ENCODE measurements at places on chromosomes 4 and X. TPM values are rescaled to one million over a fixed set of nuclear protein-coding genes. Genes with fewer than 3 reads are reported as not detected.

DNA sequence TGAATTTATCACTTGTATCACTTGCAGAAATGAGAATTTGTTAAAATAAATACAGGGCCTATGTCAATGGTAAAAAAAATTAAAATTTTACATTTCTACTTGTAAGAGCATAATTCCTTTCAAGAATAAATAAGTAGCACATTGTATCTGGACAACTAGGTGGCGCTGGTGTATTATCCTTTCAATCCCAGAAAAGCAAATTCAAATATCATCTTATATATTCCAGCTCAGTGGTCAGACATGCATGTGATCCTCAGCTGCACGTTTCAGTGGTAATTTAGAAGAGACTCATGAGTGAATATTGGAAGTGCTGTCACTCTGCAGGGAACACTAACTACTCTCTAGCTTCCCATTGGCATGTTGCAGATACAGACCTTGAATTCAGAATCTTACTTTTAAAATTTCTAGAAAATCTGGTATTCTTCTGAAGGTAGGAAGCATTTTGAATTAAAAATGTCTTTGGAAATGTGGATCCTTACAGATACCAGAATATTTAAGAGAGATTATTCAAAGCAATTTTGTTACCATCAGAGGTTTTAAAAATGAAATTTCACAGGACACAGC is 1414.7 kb upstream of the TENM3 start:
- DNase-seq: peak; percentile 61

- DNase-seq: no peak
These were observed 221.2 kb downstream of the MID1 start for GRCh38 chrX:10399043-10399741.

DNA sequence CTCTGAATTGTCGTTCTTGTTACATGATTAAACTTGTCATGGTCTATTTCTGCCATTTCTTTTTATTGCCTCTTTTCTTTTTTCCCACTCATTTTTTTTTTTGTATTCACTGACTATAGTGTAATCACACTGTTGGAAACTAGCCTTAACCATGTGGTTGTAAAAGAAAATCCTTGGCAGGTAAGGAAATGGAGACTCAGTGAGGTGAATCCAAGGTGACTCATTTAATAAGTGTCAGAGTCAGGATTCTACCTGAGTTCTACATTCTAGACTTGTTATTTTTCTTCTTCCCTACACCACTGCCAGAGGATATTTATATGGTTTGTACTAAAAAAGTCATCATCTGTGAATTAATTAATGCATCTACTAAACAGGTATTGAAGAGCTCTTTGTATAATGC is 152.2 kb downstream of the CBLL2 start:
- no peak for DNase-seq

The TLR8 gene
- not detected for total RNA-seq

GRCh38 chr4:155569960-155570515 is 96.6 kb upstream of the GUCY1A1 start:
- peak; percentile 46 for DNase-seq

The PRKG2 gene
- total RNA-seq: not detected

DNA sequence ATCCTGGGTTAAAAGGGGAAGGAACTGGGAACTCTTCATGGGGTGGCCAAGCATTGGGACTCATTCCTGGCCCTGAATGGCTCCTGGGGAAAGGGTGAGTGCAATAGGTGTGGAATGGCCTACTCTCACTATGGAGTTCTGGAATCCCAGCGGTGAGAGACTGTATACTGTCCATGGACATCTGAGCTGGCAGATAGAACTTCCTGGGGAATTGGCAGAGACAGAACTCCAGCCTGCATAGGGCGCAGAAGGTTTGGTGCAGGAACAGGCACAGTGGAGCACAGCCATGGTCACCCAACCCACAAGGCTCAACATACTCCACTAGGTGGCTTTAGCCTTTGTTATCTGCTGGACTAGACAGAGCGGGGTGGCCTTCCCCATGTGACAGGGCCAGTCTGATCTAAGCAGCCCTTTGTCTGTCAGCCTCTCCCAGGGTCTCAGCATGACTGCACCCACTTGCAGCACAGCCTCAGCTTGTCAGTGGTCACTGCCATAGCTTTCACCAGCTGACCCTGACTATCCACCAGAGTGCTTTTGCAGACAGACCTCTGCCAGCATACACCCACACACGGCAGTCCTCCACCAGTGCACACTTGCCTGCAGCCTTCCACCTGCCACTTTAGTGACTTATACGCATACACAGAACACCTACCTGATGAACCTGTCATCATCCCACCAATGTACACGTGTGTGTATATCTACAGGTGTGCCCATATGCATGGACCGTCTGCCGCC is 48.4 kb downstream of the TECRL start:
- DNase-seq: no peak

GRCh38 chr4:185883591-185883990 is 71.6 kb upstream of the SORBS2 start:
- DNase-seq: no peak

The TKTL1 gene
- not detected for total RNA-seq

DNA sequence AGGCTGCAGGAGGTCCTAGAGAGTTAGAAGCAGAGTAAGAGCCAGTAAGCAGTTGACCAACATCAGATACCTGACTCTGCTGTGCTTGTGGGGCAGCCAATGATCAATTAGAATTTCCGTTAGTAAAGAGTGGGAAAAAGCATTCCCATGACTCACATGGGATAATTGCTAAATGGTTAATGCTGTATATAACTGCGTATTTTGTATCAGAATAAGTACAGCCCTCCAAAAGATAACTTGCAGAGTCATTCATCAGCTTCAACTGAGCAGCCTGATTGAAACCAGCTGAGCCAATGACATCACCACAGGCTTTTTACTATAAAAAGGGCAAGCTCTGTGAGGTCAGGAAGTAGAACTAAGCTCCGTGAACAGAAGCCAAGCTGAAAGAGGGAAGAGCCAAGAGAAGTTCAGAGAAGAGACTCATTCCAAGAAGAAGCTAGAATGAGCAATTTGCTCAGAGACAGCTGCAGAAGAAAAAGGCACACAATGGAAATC is 67.9 kb downstream of the PPP3CA start:
- peak; percentile 97 for DNase-seq

DNA sequence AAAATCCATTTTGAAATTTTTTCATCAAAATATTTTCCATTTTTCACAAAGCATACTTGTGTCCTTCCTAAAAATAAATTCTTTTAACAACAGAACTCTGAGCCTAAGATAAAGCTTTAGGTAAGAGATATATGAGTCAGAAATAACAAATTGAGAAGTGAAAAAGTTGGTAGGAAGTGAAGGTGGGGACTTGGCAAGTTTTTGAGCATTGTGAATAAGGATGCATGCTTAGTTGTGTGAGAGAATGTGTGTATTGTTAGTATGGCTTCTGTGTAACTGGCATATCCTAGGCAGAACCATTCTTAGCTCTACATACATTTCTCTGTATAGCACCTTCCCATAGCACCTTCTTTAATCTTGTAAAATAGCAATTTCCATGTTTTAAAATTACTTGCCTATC is 6.8 kb downstream of the ASB5 start:
- no peak for DNase-seq

The PLAC8 gene
- total RNA-seq: 6.0 TPM
